ENCODE measurements at places on chromosomes 12 and 14. TPM values are rescaled to one million over a fixed set of nuclear protein-coding genes. Genes with fewer than 3 reads are reported as not detected.

The MMP14 gene
- total RNA-seq = 22.5 TPM

- DNase-seq = no peak
Observed at GRCh38 chr12:27331291-27331926, 1.2 kb upstream of the BMAL2 start.

The GALNT9 gene
- total RNA-seq = not detected

DNA sequence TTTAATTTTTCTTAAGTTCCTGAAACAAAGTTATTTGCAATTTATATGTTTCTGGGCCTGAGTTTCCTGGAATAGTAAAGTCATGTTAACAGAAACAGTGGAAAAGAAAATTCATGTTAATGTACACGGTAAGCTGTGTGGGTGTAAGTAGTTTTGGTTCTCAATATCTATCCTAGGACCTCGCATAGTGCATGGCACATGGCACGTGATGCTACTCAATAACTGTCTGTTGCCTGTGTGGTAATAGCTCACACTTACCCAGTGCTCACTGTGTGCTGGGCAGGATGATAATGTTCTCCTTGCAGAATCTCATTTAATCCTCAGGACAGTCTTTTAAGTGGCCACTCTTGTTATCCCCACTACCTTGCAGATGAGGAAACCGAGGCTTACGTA lies 100.7 kb downstream of the DUSP16 start:
- DNase-seq = no peak

The SLCO1B3 gene
- not detected for total RNA-seq

The ART4 gene
- 2.8 TPM for total RNA-seq

GRCh38 chr12:54139019-54139418 lies 49.8 kb downstream of the SMUG1 start:
- no peak for DNase-seq

The CEP170B gene
- total RNA-seq = 9.5 TPM

GRCh38 chr12:15583804-15584203 lies 205.4 kb downstream of the EPS8 start:
- DNase-seq = no peak

The ASIC1 gene
- 1.6 TPM for total RNA-seq

GRCh38 chr14:71491931-71492330 lies 440.3 kb upstream of the RGS6 start:
- no peak for DNase-seq

The TAS2R42 gene
- not detected for total RNA-seq

GRCh38 chr12:11697670-11698387 lies 48.4 kb downstream of the ETV6 start:
- no peak for DNase-seq

The STXBP6 gene
- total RNA-seq = 39.8 TPM

The CNTN1 gene
- 0.46 TPM for total RNA-seq

DNA sequence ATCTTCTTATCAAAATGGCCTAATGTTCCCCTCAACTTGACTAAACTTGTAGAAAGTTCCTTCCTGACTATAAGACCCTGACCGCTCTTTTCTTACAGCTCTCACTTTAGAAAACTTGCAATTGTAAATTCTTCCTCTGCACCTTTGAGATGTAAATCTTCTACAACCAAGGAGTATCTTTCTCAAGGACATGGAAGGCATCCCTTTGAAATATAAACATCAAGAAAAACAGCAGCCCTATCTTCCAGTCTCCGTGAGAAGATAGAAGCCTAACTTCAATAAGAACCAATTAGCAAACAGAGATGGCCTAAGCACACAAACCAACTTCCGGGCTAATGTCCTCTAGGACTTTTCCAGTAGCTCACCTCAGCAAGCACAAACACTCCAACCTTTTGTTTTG lies 210.3 kb downstream of the CPNE8 start:
- no peak for DNase-seq

The GPR68 gene
- 0.13 TPM for total RNA-seq
